ENCODE measurements at places on chromosomes 12 and 14.

DNA sequence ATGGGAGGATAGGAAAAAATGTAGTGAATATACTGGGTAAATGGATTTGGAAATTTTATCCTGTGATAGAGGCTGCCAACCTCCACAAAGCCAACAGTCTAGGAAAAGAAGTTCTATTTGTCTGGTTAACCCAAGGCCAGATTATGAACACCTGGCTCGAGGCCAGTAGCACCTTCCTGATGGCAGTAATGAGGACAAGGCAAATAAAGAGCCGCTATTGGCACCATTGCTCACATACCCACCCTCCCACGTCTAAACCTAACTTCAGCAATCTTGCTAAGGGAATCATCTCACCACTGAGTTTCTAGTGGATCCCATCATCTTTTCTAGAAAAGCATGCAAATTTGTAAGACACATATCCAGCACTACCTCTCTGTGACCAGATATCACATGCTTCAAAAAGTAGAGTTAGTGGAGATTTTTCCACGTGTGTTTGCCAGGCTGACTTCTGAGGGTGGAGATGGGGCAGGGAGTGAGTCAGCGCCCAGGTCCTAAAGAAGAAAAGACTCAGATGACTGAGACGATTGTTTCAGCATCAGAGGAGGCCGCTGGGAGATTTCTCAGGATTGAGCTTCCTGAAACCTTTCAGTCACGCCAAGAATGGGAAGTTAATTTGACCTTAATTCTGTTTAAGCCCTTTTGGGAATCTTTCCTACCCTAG, 362.9 kb downstream of the EMP1 start:
- no peak for DNase-seq

GRCh38 chr12:2013527-2014223, 9.4 kb upstream of the DCP1B start:
- no peak for DNase-seq

GRCh38 chr12:12797794-12798152, 12.3 kb downstream of the APOLD1 start:
- DNase-seq = no peak

- DNase-seq = no peak
Measured at GRCh38 chr14:68787092-68787992, 5.5 kb downstream of the ZFP36L1 start.

DNA sequence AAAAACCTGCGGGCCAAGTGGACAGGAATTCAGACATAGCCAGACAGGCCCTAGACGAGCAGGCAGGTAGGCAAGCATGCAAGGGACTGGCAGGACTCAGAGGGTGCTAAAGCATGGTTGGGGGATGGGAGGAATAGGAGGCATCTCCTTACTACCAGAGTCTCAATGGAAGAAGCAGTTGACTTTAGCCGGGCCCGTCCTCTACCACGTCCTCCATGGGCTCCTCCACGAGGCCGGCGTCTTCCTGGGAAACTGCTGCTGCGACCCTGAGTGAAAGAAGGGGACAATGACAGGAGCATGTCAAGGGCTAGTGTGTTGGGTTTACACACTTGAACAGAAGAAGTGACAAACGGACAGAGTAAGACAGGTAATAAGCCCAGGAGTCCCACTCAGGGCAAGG, 11.6 kb downstream of the KMT2D start:
- DNase-seq = no peak

- DNase-seq = no peak
Measured at GRCh38 chr12:52147964-52148463, 43.8 kb downstream of the KRT80 start.

All from stimulated activated CD8-positive, alpha-beta memory T cell treated with anti-CD3 and anti-CD28 coated beads, Interleukin-2, amount 100 ng/mL, for 48 hours (primary cell).